NK-92 treated with Interleukin-12 subunit alpha and Interleukin-12 subunit beta, amount 100 ng/mL, for 24 hours (cell line): ENCODE measurements at places on chromosomes 1 and 21.

DNA sequence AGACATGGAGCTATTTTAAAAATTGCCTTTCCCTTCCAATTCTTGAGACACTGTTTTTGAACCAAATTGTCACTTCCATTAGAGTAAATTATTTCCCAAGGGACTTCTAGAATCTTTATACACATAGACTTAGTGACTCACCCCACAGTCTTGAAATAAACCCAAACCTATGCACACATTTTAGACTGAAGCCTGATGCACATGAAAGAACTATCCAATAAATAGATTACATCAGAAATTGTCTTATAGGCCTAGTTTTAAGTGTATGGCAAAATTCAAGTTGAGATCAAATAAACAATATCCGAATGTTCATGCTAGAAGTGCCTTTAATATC is 32.2 kb upstream of the ZNF326 start:
- DNase-seq, result no peak

- DNase-seq, result no peak
Observed at GRCh38 chr1:152141971-152142584, 16.9 kb downstream of the RPTN start.

DNA sequence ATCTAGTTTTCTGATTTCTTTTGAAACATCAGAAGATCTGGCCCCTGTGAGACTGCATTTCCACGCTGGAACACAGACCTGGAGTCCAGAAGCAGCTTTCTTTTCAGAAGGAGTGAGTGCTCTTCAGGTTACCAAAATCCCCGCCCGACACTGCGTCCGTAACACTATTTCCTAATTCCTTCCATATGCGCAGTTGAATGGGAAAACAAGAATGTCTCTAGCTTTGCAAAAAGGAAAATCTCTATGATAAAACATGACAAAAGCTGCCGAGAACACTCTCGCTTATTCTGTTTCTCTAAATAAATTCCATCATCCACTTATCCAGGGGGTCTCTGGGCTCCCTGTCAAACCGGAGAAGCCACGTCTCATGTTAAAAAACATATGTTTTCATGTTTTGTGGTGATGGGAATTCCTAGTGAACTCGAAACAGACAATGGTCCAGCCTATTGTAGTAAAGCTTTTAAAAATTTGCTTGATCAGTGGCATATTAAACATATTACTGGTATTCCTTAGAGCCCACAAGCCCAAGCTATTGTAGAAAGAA is 67.7 kb downstream of the PLD5 start:
- DNase-seq, result no peak

DNA sequence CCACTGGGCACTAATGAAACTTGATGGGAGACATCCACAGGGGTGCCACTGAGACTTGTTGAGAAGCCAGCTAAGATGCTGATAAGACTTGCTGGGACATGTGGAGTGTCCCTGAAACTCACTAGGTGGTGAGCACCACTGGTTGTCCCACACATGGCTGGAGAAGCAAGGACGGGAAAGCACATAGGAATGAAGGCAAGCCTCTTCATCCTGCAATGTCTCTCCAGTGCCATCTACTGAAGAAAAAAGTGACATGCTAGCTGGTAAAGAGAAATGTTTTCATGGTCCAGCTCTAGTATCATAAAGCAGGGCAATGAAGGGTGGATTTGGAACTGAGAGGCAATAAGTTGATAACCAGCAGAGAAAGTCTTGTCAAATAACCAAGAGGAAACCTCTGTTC is 283.0 kb downstream of the PAPPA2 start:
- DNase-seq, result no peak

DNA sequence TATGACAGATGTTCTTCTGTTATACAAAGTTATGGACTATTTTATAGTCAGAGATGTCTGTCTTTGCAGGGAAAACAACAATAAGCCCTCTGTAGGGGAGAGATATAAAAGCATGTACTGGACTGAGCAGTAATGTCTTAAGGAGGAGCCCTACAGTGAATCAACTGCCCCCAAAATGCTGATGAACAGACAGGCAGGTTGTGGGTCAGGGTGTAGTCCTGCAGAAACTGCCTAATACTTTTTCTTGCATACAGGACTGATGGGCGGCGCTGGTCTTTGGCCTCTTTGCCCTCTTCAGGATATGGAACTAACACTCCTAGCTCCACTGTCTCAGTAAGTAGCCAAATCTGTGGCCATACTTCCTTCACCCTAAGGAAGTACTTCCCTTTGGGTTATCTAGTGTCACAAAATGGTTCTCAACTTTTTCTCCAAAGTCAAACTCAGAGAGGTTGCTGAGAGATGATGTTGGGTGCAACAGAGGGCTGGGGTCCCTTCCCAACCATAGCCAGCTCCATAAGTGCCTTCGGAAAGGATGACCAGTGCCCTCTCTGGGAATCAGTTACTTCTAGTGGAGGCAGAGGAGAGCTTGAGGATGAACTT is 129.8 kb downstream of the PIK3R3 start:
- DNase-seq, result no peak
